Fibroblast of skin of right quadriceps (primary cell): ENCODE measurements at places on chromosomes 7 and 10.

- no peak for DNase-seq
Measured at GRCh38 chr7:108003599-108003935, 606 bp upstream of the LAMB1 start.

DNA sequence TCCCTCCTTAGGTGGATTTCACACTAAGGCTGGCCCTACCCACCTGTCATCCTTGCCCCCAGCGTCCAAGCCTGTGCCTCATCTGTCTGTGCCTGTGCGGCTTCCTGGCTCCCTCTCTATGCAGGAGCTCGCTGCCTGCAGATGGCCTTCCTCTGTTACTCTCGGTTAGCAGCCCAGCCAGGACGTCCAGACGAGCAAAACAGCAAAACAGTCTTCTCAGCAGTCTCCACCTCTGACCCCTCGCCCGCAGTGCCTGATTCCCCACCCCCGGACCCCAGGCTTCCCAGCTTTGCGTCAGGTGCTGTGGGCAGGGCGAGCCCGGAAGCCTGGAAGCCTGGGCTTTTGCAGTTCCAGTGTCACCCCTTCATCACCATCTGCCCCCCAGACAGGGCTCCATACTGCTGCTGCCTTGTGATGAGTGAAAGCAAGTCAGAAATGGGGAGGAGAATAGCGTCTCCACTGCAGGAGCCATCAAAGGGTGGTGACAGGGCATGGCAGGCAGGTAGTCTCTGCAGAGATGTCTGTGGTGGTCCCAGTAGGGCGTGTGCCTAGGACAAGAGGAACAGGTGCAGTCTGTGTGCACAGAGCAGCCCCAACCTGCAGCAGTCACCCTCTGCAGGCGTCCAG is 88.5 kb downstream of the ADCY1 start:
- DNase-seq: no peak

DNA sequence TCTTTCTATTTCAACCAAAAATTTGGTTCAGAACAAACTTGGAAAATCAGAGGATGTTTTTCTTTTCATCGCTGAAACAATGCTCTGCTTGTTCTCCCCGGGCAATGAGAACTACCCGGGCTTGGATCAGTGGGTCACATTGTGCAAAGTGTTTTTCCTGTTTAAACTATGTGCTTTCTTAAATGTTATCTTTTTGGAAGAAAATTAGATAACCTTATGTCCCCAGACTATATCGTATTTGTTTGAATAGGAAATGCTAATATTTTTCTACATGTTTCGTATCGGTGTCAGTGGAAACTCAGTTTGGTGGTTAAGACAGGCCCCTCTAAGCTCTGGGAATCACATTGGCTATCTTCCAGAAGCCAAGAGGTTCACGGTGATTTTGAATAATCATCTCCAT is 319.5 kb upstream of the NFE2L3 start:
- DNase-seq: no peak

DNA sequence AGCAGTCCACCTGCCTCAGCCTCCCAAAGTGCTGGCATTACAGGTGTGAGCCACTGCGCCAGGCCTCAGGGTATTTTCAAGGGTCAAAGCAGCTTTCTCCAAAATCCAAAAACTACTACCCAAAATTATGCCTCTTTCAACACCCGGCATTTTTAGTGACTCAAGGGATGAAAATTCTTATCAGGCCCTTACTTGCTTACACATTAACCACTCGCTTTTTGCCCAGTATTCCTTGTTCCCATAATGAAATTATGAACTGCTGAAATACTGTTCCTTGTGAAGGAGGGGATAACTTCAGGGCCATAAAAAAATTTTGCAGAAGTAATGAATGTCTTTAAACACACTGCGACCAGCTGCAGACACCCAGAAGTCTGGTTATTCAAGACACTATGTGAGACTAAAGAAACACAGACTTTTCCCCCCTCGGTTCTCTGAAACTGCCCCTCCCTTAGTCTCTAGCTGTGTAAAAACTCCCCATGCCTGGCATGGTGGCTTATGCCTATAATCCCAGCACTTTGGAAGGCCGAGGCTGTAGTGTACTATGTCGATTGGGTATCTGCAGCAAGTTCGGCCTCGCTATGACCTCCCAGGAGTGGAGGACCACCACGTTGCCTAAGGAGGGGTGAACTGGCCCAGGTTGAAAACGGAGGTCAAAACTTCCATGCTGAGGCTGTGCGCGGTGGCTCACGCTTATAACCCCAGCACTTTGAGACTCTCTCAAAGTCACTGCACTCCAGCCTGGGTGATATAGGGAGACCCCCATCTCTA is 12.0 kb downstream of the FXYD4 start:
- DNase-seq: peak; percentile 21

DNA sequence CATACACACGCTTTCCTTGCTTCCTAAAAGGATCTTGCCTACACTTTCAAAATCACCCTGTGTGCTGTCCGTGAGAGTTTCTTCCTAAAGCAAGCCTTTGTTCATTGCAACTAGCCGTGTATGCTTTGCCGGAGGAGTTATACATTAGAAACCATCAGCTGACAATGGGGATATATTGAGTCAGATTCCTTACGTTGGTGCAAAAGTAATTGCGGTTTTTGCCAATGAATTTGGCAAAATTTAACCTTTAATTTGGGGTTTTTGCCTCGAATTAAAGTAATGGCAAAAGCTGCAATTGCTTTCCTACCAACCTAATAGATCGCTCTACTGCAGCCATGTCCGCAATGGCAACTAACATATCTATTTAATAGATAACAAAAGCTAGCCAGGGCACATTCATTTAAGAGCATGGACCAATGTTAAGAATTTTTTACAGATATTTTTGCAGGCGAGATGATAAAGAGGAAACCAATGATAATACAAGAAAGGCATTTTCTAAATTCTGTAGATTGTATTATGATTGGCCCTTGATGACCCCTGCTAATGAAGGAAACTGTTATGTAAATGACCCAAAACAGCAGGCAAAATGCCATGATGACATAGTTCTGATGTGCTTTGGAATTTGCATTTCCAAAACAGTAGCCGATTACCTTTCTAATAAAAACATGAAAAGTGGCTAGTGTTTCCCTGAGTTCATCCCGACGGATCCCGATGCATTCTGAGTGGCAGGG is 184.8 kb upstream of the NRP1 start:
- no peak for DNase-seq

DNA sequence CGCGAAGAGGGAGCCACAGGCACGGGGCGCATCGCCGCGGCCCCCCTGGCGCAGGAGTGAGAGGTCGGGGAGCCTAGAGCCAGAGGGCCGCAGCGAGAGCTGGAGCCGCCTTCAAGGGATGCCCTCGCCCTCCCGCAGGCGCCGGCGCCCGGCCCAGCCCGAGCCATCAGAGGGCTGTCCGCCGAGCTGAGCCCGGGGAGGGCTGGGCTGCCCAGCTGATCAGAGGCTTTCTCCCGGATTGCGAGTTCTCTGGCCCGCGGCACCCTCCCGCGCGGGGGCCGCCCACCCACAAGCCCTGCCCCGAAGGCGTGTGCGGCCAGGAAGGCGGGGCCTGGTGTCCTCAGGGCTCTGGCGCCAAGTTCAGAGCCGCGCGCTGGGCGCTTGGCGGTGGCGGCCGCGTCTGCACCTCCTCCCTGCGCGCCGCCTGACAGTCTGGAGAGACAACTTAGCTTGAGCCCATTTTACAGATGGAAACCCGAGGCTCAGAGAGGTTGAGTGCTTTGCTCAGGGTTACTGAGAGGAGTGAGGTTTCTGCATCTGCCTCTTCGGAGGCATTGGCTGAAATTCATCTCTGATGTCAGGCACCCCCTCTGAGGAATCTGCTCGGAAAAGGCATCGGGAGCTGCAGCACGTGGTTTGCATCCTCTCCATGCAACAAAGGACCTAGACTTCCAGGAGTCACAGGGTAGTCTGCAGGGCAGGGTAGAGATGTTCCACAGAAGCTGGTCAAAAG is 3.8 kb upstream of the ANTXRL start:
- DNase-seq: peak; percentile 41

- DNase-seq: no peak
Measured at GRCh38 chr7:104509874-104510273, 181.5 kb downstream of the LHFPL3 start.

GRCh38 chr10:30359373-30360206 is 10.5 kb upstream of the MTPAP start:
- DNase-seq: peak; percentile 35

GRCh38 chr7:84981055-84981976 is 205.5 kb downstream of the SEMA3D start:
- DNase-seq: no peak

GRCh38 chr10:89165923-89166322 is 41.2 kb downstream of the CH25H start:
- peak; percentile 54 for DNase-seq

- peak; percentile 18 for DNase-seq
Measured at GRCh38 chr10:59362959-59363381, 621 bp upstream of the FAM13C start.

DNA sequence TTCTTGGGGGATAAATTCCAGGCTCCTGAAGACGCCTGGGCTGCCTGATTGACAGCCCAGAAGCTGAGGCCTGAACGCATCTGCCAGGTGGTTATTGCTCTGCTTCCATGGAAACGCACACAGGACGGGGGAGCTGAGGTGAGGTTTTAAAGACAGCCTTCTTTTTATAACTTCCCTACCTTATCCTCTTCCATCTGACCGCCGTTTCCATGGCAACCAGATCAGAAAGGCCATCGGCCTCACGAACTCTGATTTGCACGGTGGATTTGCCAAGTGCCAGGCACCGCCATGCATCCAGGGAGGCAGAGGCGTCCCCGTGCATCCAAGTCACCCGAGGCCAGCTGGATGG is 260.9 kb downstream of the ADARB2 start:
- DNase-seq: no peak

DNA sequence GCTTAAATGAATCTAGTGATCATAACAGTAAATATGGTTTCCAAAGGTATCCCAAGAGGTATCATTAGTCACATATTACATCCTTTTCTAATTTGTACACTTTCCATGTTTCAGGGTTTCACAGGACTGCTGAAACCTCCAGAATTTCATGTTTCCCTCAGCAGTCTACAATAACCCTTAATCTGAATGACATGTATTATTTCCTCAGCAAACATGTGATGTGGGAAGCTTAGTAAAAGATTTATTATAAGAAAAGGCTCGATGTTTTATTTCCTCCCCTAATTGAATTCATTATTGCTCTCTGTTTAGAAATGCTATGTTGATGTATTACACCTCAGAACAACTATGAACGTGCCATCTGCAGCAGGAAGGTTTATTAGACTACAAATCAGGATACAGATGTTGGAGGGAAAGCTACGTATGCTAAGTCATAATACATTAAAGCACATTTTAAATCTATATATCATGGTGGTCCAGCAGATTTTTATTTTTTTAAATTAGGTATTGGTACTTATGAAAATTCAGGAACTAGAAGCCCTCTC is 52.5 kb upstream of the SKAP2 start:
- no peak for DNase-seq

DNA sequence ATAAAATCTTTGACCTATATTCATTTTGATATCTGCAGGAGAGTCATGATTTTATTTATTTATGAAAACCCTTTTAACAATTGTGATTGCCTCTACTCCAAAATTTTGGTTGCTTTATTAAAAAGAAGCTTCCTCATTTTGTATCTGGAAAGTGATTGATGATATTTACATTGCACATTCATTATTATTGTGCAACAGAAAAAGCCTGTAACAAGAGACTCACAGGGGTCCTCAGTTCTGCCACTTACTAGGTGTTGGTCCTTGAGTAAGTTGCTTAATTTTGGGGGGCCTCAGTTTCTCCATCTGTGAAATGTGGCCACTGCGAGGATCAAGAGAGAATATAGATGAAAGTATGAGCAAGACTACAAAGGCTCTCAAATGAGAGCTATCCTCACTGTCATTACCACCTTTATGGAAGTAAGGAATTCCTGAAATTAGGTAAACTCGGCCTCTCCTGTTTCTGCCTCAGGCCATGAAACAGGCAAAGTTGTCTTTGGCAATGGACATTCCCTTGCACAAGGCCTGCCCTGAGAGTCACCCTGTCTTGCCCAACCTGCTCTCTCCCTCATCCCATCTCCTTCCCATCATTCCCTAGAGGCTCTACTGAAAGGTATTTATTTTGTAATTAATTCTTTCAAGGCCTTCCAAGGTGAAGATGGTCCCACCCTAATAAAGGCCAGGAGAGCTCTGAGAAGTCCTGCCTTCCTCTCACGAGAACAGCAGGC is 66.1 kb upstream of the ABLIM1 start:
- DNase-seq: no peak

- peak; percentile 87 for DNase-seq
Measured at GRCh38 chr7:42726066-42726785, 185.6 kb downstream of the C7orf25 start.

GRCh38 chr10:28980264-28980663 is 302.9 kb downstream of the BAMBI start:
- DNase-seq: no peak

GRCh38 chr7:24922099-24922773 is 57.7 kb downstream of the OSBPL3 start:
- peak; percentile 67 for DNase-seq

GRCh38 chr10:123967626-123968243 is 76.1 kb upstream of the CPXM2 start:
- DNase-seq: peak; percentile 50

- no peak for DNase-seq
Measured at GRCh38 chr10:75962395-75963061, 531.1 kb downstream of the LRMDA start.

GRCh38 chr7:108406222-108406890 is 49.9 kb downstream of the NRCAM start:
- DNase-seq: no peak

DNA sequence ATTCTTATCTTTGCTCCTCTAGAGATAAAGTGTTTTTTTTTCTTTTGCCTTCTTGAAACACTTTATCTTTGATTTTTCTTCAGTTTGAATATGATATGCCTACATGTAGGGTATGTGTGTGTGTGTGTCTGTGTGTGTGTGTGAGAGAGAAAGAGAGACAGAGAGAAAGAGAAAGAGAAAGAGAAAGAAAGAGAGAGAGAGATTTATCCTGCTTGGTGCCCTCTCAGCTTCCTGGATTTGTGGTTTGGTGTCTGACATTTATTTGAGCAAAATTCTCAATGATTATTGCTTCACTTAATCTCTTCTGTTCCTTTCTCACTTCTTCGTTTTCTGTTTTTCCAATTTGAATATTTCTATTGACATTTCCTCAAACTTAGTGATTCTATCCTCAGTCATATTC is 60.3 kb downstream of the RAB18 start:
- DNase-seq: no peak

- peak; percentile 27 for DNase-seq
Measured at GRCh38 chr10:129810-130209, 5.4 kb upstream of the ZMYND11 start.

- DNase-seq: no peak
Measured at GRCh38 chr10:124484661-124485060, 23.0 kb downstream of the LHPP start.

GRCh38 chr7:31437250-31437865 is 76.5 kb upstream of the ITPRID1 start:
- DNase-seq: no peak

DNA sequence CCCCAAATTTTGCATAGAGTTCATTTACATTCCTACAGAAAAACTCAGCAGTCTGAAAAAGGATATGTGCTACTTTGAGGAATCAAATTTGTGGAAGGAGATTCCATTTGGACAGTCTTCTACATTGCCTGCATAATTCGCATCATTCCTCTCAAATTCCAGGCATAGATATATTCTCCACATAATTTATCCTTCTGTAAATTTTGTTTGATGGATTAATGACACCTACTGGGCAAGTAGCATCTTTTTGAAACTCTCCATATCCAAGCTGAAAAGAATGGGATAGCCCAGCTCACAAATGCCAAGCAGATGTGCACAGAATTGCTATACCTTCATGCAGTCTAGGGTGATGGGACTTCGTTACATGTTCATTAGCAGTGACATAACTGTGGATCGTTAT is 515.3 kb downstream of the AUTS2 start:
- DNase-seq: peak; percentile 67

GRCh38 chr10:13190816-13191215 is 29.5 kb downstream of the MCM10 start:
- DNase-seq: no peak

GRCh38 chr10:45495438-45496152 is 121.6 kb downstream of the ALOX5 start:
- DNase-seq: no peak
